ENCODE measurements at places on chromosomes 6 and 20. TPM values are rescaled to one million over a fixed set of nuclear protein-coding genes. Genes with fewer than 3 reads are reported as not detected.
A peak's percentile ranks its signal among the peaks of the same experiment; 100 is the strongest.

CLIC5 gene
- 0.06 TPM for total RNA-seq

KCNQ5 gene
- not detected for total RNA-seq

DNA sequence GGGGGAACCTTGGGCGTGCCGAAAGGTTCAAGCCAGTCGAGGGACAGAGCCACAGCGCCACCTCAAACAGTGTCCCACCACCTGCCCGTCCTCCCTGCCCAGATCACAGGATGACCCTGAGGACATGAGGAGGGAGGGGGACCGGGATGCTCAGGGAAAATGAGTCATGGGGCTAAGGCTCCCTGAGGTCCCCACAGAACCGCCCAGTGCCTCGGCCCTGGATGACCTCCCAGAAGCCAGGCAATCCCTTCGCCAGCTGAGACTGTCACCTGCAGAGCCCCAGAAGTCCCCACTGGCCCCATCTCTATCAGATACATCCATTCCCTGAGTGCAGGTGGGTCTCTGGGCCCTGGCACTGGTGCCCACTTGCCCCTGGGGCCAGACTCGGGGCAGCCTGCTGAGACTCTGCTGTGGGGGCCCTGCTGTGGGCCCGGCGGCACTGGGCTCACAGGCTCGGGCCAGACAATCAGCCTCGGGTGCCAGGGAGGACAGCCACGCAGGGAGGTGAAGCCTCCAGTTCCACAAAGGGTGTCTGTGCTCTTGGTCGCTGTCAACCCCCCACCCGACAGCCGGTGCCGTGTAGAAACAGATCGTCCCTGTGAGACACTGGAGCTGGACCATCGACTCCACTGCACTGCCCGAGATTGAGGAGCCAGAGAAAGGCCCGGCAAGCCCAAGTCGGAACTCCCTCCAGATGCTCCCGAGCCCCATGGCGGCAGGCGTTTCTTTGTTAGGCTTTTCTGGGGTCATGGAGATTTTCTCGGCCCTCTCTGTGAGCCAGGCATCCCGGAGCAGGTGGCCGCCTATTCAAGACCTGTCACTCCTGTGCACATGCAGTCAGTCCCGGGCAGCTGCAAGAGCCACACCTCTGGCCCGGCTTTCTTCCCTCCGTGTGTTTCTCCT is 26.1 kb downstream of the PXDC1 start:
- H3K27ac ChIP-seq, result peak overlapping the region; percentile 22
- no peak overlapping the region for H3K4me3 ChIP-seq
- H3K36me3 ChIP-seq, result 0 out of 2 replicates have a peak, but pooled peaks cover 2% of the 10 kb centered on the region
- H3K4me1 ChIP-seq, result peaks cover 3% of the 10 kb centered on the region
- H3K27me3 ChIP-seq, result no peaks in the 10 kb centered on the region

DNA sequence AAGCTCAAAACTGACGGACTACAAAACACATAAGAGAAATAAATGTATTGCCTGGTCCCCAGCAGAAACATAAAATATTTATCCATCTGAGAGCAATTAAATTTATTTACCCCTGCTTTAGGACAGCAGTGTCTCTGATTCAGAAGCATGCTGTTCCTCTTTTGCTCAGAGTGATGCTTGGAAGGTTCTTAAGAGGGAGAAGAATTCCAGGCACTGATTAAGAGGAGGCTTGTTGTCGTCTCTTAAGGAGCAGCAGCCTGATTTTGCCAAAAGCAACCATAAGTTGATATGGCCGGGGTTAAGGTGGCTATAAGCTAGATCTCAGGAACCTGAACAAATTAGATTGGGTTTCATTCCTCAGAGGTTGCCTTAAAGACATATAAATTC is 25.8 kb downstream of the CAP2 start:
- peaks cover 27% of the 10 kb centered on the region for H3K4me1 ChIP-seq
- no peak for DNase-seq
- H3K27ac ChIP-seq, result peak overlapping the region; percentile 67
- no peak overlapping the region for H3K4me3 ChIP-seq
- no peaks in the 10 kb centered on the region for H3K27me3 ChIP-seq
- H3K36me3 ChIP-seq, result peaks cover 4% of the 10 kb centered on the region

GRCh38 chr6:163793011-163793983 is 378.8 kb downstream of the QKI start:
- no peak overlapping the region for H3K4me3 ChIP-seq
- H3K27ac ChIP-seq, result peak overlapping the region; percentile 6
- H3K36me3 ChIP-seq, result no peaks in the 10 kb centered on the region
- peak; percentile 62 for DNase-seq

- peaks cover 13% of the 10 kb centered on the region for H3K36me3 ChIP-seq
- H3K4me1 ChIP-seq, result no peaks in the 10 kb centered on the region
- H3K27me3 ChIP-seq, result no peaks in the 10 kb centered on the region
- DNase-seq, result no peak
- H3K27ac ChIP-seq, result no peak overlapping the region
Measured at GRCh38 chr6:20490591-20490990, 43.7 kb upstream of the CDKAL1 start.
